ENCODE measurements at places on chromosomes 4 and X. TPM values are rescaled to one million over a fixed set of nuclear protein-coding genes. Genes with fewer than 3 reads are reported as not detected.

GRCh38 chrX:86263526-86263925 lies 115.3 kb downstream of the DACH2 start:
- no peak for DNase-seq

GRCh38 chr4:88523325-88524129 lies at the start of gene PYURF:
PYURF (minus strand) TSS chr4:88523776; CDS start chr4:88523700, 76 bp downstream.
- DNase-seq, result peak; percentile 96

DNA sequence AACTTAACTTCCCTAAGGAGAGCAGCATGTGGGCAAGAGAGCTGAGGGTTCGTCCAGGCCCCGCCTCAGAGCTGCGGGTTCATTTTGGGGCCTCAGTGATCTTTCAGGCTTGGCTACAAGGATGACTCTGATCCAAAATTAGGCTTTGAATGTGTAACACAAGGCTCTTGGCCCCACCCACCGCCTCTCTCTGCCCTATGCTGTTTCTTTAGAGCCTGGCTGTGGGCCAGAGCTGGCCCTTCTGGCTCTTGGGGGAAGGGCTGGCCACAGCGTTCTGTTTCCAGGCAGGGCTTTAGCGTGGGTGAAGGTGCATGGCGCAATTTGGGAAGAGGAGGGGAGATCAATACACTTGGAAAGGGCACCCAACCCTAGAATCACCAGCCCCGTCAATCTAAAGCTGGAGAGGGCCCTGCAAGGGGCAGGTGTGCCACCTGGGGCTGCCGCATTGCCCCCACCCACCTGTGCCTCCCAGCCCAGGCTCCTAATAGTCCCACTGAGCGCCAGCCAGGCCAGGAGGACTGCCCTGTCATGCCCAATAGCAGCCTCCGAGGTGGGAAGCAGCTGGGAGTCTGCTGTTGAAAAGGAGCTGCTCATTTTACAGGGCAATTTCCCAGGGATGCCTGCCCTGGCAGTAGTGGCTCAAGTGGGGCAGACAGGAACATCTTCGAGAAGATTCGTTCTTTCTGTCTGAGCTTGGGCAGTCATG lies 84.5 kb upstream of the MAML3 start:
- peak; percentile 93 for DNase-seq

DNA sequence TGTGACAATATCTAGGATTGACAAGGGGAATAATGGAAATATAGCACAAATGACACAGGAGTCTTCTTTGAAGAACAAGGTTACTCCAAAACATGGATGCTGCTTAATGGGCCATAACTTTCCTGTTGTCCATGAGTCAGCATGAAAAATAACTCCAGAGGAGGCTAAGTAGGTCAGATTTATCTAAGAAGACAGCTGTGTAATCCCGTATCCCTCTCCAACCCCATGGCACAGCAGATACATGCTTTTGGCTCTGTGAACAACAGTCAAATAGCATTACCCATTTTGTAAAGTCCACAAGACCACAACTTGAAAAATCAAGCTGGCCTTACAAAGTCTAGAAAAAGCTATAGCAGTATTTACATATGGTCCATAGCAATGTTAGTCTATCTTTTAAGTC lies 2.1 kb upstream of the TMEM131L start:
- DNase-seq, result no peak

DNA sequence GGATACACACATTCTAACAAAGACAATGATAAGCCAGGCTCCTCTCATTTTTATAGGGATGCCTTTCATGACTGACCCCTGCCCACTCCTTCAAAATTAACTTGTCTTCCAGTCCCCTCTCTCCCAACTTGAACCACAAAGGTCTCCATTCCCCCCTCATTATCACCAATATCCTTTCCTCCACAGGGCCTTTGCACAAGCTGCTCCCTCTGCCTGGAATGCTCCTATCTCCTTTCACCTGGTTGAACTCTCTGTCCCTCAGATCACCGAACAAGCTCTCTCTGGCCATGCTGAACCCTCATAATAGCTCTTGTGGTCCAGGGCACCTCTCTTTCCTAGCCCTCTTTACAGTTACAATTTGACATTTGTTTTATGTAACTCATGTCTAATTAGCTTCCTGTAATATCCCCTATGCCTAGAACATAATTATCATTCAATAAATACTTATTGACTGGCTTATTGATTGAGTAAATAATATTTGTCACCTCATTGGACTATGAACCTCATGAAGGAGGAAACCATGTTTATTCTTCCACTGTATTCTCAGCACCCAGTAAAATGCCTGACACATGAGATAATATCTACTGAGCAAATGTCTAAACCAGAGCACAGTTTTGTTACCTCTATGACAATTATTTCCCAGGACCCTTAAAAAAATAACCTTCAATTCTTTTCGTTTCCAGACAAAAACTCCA lies 266.3 kb upstream of the RASGEF1B start:
- no peak for DNase-seq

- DNase-seq, result no peak
Observed at GRCh38 chr4:89363786-89364185, 56.2 kb upstream of the GPRIN3 start.

Gene PDCL2
- not detected for total RNA-seq

Gene G3BP2
- total RNA-seq, result 55.3 TPM

All from uterus (tissue), 4 donors.